ENCODE measurements at places on chromosomes 12 and 14.

DNA sequence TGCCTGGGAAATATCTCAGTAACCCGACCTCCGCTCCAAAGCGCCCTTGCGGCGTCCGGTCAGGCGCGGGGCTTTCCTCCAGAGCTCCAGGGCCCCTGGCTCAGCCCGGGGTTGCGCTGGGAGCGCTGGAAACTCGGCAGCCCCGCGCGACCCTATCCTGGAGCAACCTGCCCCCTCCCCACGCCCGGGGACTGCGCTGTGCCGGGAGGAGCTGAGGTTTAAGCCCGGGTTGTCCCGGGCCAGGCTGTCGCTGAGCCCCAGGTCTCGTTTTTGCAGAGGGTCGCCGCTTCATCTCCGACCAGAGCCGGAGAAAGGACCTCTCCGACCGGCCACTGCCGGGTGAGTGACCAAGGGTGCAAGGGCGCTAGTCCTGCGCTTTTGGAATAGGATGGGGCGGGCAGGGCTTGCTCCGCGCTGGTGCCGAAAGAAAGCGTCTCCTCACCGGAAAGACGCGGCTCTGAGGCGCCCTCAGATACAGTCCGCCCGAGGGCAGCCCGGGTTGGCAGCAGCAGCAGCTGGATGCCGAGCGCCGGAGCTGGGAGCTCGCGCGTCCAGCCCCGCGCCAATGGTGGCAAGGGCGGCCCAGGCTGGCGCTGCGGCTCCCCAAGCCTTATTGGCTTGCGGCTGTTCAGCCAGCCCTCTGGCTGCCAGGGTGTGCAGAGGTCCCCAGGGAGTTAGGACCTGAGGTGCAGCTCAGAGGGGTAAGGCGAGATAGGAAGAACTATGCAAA is 1.5 kb downstream of the SPX start:
- peak; percentile 25 for DNase-seq

DNA sequence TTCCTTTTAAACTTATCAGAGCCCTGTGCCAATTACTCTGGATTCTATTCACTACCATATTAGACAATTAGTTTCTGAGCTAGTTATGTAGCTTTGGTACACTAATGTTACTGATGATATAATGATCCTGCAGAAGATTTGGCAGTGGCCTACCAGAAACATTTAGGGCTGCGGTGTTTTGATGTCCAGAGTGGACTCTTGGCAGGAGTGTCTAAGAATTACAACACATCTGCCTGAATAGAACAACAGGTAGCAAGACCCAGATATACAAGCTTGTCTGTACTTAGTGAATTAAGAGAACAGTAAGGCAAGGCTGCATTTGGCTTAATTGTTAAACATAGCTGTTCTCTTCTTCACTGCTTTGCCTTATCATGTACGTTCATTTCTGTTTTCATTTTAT is 691.6 kb upstream of the FBXO33 start:
- no peak for DNase-seq

- DNase-seq, result no peak
Observed at GRCh38 chr12:123398177-123398549, 14.2 kb downstream of the KMT5A start.

- DNase-seq, result no peak
Observed at GRCh38 chr12:53983568-53983949, 1.4 kb upstream of the HOXC10 start.

DNA sequence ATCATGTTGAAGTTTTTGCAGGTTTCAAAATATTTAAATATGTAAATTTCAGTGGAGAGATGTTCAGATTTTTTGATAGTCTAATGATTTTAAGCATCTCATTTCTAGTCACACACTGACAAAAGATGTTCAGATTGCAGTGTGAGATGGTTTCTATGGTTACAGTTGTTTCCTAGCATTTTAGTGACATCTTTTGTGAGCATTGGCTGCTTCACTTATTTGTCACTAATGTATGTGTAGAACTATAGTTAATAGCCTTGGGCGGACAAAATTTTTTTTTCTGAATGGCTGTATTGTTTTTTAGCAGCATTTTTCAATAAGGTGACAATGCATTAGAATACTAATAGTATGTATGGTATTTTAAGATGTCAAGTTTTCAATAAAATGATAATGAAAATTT is 315.6 kb upstream of the PRKD1 start:
- DNase-seq, result no peak

DNA sequence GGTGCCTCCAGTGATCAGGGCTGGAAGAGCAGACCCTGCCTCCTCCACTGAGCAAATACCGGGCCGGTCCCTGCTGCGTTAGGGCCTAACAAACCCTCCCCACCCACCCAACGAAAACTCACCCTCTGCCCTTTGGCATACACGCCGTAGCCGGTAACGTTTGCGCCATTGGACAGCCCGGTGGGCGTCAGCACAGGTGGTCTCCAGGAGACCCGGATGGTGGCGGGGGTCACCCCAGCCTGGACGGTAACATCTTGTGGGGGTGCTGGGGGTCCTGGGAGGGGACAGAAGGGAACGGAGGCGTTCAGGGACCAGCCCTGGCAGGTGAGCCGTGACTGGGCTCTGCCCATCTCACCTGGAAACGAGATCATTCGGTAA is 100.5 kb downstream of the PIWIL1 start:
- DNase-seq, result no peak

- DNase-seq, result no peak
Observed at GRCh38 chr14:51331486-51332367, 91.7 kb downstream of the TMX1 start.

DNA sequence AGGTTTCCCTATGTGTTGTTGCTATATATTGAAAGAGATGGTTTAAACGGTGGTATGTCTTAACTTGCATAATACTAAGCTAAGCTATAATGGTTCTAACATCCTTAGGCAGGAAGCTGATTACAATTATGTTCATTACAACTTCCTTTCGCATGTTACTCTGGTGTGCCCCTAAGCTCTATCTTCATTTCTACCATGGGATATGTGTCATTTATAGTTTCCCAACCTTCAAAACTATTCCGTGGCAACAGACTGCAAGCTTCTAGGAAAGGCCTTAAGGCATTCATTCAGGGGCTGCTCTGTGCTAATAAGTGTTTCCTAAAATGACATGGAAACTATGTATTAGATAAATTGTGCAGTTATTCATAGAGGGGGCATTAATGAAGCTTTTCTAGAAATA is 294.6 kb downstream of the GXYLT1 start:
- no peak for DNase-seq

DNA sequence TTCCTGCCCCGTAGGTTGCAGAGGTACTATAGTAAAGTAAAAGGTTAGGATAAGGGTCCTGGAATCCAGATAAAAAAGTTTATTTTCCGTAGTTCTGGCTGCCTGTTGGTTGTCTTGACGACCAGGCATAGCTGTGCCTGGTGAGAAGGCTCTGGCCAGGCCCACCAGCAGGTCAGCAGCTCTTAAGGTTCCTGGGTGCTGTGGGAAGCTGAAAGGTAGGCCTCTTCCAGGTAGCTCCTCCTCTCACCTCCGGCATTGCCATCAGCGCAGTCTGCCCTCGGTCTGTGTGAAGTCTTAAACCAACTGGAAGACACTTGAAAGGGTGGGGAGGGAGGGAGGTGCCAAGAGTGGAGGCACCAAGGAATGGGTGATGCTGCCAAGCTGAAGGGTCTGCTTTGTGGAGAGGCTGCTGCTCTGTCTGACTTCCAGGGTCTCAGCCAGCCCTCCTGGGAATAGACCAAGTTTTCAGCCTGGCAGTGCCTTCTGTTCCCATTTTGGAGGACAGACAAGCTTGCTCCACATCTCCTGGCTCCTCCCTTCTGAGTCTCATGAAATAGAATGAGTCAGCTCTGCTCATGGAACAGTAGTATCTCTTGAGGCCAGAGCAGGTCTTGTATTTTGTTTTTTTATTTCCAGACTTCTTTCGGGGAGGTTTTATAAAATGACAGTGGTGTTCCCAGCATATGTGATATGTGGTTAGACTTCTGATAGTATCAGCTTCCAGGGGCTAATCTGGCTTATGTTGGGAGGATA is 5.2 kb upstream of the ACADS start:
- no peak for DNase-seq

DNA sequence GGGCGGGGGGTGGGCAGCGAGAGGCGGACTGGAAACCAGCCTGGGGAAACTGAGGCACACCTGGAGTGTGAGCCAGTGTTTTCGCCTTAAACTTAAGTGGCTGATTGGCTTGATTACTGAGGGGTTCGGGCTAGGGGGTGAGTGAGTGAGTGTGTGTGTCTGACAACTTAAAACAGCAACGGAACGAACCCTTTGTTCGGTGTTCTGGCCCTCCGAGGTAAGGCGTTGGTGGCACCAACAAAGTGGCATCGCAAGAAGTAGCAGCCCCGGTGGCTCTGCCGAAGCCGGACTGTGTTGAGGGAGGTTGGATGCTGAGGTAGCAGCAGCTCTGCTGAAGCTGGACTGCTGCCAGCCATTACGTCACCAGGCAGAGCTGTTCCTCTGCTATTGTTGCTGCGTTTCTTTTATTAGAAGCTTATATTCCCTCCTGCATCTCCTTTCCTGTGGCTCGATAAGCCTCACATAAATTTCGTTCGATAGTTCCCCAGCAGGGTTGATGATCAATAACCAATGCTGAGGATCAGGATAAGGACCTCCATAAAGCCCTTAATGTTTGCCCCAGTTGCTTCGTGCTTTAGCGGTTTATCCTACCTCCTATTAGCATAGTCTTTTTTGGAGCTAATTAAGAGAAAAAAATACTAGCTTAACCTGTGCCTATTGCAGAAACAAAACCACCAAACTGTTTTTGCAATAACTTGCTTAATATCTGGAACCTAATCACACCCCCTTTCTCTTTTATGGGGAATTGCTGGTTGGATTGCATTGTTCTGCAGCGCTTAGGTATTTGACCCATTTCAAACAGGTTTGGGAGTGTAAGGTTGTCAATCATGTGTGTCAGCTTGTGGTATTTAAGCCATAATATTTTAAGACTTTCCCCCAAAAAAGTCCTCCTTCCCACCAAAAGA is 1.3 kb downstream of the GPR137C start:
- DNase-seq, result peak; percentile 74

DNA sequence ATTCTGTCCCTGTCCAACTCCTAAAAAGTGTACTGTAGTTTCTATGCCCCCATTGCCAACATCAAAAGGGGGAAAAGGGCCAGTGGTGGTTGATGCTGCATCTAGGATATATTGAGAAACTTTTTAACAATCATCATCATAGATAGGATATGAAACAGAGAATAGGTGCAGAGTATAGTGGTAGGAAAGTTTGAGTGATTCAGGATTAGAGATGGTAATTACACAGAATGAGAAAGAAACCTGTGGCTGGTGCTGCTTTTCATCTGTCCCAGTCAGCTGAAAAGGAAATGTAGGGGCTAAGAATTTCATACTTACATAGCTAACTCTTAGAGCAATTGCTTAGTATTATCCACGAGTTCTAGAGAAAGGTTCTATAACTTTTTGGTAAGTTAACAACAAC is 67.6 kb downstream of the GTF2A1 start:
- no peak for DNase-seq

GRCh38 chr12:3365463-3366411 is 125.3 kb upstream of the PRMT8 start:
- no peak for DNase-seq

GRCh38 chr12:104756901-104757300 is 201.2 kb downstream of the SLC41A2 start:
- DNase-seq, result no peak

GRCh38 chr14:50027816-50028215 is 88.6 kb downstream of the VCPKMT start:
- no peak for DNase-seq

DNA sequence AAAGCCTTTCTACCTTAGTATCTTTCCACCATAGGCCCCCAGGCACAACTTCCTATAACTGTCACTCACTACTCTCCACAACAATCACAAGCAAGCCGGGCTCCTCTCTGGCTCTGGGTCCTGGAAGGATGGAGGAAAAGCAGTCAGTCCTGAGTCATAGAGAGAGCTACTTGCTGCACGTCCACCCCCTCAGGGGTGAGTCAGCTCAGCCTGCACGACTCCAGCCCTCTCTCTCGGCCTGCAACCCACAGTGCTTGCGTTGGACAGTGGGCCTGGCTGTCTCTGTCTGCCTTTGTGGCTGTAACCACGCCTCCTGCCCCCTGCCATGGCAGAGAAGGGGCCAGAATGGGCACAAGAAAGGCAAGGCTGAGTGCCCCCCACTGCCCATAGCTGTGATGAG is 154.1 kb upstream of the FKBP4 start:
- DNase-seq, result no peak

- DNase-seq, result no peak
Observed at GRCh38 chr12:85865890-85866289, 8.2 kb upstream of the NTS start.

DNA sequence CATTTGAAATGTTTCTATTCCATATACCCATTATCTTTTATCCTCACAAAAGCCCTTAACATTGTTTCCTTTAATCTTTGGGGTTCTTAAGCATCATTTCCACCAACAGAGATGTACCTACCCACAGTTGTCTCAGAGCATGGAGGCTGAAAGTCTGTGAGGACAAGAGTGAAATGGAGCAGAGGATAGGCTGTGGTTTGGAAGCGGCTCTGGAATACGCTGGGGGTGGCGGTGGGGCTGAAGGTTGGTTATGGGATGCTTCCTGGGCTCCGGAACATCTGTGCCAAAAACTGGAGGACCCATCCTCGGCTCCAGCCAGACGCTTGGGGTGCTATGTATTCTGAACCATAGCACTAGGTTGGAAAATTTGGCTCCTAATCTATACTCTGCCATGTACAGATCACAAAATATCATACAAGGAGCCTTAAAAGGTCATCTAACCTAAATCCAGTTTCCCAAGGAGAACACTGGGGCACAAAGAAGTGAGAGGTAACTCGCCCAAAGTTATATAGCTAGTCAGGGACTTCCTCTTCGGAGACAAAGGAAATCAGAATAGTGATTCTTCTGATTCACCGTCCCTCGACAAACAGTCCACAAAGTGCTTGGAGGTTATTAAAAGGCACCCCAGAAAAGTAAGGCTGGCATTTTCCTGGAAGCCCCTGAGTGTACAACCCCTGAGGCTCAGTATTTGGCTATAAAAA is 2.5 kb downstream of the PPP1R3E start:
- DNase-seq, result no peak

GRCh38 chr12:2854669-2855453 is 2.0 kb downstream of the TEX52 start:
- DNase-seq, result no peak

GRCh38 chr14:78605025-78605762 is 435.0 kb downstream of the NRXN3 start:
- DNase-seq, result no peak

DNA sequence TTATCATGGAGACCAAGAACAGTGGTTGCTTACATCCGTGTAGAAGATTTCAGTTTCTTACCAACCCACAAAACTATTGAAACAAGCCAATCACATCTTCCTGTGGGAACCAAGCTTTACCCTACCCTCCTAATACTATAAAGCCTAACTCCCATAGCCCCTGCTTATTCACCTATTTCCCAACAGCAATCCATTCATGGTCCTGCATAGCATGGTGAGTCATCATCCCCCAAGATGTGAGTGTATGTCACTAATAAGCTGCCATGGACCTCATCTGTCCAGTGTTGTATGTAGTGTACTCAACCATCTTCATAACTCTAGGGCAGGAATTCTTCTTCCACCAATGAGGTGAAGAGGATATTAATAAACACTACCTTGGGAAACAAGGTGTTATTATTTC is 1620.4 kb upstream of the FLRT2 start:
- DNase-seq, result no peak

Measured in activated CD4-positive, CD25-positive, alpha-beta regulatory T cell (primary cell).